ENCODE measurements at places on chromosomes 3 and 15. TPM values are rescaled to one million over a fixed set of nuclear protein-coding genes. Genes with fewer than 3 reads are reported as not detected.

Gene GRAMD1C
- total RNA-seq, result 0.82 TPM

DNA sequence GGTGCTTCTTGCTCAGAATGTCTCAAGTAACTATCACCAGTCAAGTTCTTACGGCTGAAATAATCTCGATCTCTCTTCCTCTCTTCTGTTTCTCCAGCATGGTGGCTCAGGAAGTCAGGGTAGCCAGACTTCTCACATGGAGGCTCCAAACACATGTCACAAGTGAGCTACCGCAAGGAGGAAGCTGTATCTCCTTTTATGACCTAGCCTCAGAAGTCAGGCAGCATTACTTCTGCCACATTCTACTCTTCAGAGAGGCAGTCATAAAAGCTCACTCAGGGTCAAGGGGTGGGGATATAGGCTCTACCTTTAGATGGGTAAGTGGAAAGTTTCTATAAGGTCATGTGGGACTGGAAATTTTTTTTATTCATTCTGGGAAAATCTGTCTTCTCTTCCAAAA lies 86.6 kb upstream of the NEO1 start:
- no peak for DNase-seq

- DNase-seq, result no peak
Measured at GRCh38 chr3:44954962-44955361, 21.0 kb downstream of the ZDHHC3 start.

DNA sequence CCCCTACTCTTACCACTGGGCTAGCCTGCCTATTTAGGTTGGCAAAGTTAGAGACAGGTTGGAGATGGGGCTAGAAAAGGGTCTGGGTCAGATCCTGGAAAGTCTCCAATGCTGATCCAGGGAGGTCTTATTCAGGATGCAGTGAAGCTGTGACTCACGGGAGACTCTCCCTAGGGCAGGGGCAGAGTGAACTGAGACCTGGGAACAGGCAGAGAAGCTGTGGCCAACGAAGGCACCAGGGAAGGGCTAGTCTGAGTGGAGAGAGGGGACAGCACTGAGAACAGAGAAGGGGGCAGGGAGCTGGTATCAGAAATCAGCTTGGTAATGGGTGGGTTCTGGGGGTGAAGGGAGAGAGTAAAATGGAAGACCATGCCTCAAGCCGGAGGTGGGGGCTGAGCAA lies 2.2 kb downstream of the LTF start:
- no peak for DNase-seq

DNA sequence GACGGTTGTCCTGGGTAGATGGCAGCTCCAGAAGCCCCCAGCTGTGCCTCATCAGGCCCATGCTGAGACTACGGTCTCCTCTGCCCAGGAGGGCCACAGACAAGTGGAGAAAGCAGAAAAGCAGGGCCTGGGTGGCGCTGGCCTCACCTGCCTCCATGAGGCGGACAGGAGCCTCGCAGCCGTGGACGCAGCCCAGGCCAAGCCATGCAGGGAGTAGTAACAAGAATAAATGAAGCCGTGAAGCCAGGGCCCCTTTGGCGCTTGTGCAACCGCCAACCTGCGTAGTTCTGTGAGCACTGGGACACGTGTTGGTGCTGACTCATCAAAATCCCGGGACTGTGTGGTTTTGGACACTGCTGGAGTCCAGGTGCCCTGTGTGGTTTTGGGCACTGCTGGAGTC lies 12.3 kb upstream of the MUC4 start:
- no peak for DNase-seq

- DNase-seq, result no peak
Measured at GRCh38 chr3:41848753-41849574, 112.9 kb downstream of the ULK4 start.

DNA sequence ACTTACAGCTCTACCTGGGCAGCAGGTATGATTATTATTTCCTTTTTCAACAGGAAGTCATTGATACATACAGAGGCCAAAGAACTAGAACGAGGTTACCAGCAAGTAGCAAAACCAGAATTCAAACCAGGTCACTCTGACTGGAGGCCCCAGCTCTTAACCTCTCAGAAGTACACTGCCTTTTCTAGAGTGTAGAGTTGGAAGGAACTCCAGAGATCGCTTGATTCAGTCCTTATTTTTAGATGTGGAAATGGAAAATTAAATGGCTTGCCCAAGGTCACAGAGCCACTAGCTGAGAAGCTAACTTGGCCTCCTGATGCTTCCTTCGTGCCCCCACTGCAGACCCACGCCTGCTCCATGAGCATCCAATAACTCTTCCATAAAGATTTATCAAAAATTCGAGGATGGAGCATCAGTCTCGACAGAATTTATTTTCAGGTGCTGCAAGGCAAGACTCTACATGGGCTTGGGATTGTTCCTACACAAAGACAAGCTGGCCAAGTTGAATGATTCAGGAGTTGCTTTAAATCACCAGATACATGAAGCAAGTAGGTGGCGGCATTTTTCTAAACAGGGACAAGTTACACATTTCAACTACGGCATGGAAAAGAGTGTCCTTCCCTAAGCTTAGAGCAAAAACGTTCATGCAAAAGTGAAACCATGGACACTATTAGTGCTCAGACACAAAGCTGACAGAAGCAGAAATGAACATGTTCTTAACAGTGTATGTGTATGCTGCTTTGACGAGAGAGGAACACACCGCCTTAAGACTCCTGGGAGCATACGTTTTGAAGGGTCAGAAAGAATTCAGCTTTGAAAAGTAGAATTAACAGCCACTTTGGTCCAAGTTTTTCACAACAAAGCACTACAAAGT lies 235.7 kb downstream of the THRB start:
- DNase-seq, result no peak

GRCh38 chr3:141181819-141182218 lies 49.8 kb upstream of the PXYLP1 start:
- no peak for DNase-seq

Data from sigmoid colon (tissue), 7 donors.